ENCODE measurements at places on chromosomes 3 and 15. TPM values are rescaled to one million over a fixed set of nuclear protein-coding genes. Genes with fewer than 3 reads are reported as not detected.

DPPA2 gene
- not detected for polyA plus RNA-seq

DAZL gene
- polyA plus RNA-seq, result not detected

GOLGA8A gene
- polyA plus RNA-seq, result 11.7 TPM

PFKFB4 gene
- 20.9 TPM for polyA plus RNA-seq

ADGRG7 gene
- not detected for polyA plus RNA-seq

MME gene
- not detected for polyA plus RNA-seq

FOXL2NB gene
- 3.2 TPM for polyA plus RNA-seq

GXYLT2 gene
- 2.0 TPM for polyA plus RNA-seq

C15orf62 gene
- polyA plus RNA-seq, result 0.05 TPM

CTDSPL gene
- polyA plus RNA-seq, result 10.6 TPM

MAP1A gene
- 0.52 TPM for polyA plus RNA-seq

FBLN2 gene
- 1.6 TPM for polyA plus RNA-seq

MIX23 gene
- polyA plus RNA-seq, result 48.1 TPM

FRMD4B gene
- polyA plus RNA-seq, result 0.47 TPM

NANOGP8 gene
- polyA plus RNA-seq, result not detected

- DNase-seq, result no peak
These were observed 365.0 kb upstream of the EPHA6 start for GRCh38 chr3:96449346-96449745.

- DNase-seq, result no peak
These were observed 469.6 kb upstream of the DPPA4 start for GRCh38 chr3:109806929-109807328.

- DNase-seq, result peak; percentile 19
These were observed 636 bp downstream of the TBC1D21 start for GRCh38 chr15:73873889-73874511.

GRCh38 chr15:45268135-45268534 is 16.1 kb downstream of the SLC28A2 start:
- peak; percentile 18 for DNase-seq

DNA sequence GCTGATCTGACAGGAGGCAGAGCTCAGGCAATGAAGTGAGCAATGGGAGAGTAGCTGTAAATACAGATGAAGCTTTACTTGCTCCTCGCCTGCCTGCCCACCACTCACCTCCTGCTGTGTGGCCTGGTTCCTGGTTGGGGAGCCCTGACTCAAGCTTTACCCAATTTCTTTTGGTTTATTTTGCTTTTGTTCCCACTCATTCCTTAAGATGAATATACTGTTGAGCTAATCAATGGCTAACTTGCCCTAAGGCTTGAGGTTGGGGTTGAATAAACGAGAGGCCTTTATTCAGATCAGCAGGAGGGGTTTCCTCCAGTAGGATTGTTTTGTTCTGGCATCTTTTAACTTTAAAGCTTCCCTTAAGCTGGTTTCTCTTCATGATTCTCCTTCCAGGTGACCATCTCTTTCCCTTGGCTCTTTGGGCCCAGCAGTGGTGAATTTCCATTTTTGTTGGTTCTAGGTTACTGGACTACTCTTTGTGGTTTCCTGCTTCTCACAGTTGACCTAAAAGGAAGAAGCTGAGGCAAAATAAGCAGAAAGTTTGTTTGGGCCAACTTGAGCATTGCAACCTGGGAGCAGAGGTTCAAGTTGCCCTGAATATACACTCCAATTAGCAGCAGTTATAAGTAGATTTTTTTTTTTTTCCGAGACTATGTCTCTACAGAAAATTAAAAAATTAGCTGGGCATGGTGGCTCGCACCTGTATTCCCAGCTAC is 44.4 kb downstream of the STARD9 start:
- no peak for DNase-seq

GRCh38 chr15:59792359-59792758 is 103.2 kb upstream of the BNIP2 start:
- no peak for DNase-seq

DNA sequence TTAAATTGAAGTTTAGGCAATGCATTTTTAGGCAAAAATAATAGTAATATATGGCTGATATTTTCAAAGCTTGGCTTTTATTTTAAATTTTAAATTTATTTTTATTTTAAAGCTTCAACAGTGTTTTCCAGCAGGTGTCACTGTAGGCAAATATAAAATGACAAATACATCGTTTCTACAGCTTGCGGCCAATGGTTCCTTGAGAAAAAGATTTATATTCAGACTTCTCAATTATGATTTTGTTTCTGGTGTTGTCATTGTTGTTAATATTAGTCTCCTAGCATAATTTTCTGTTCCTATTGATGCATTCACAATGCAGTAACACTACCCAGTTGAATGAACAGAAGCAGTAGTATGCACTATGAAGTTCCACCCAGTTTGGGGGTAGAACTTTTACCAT is 220.7 kb upstream of the DNAJC19 start:
- DNase-seq, result peak; percentile 3

DNA sequence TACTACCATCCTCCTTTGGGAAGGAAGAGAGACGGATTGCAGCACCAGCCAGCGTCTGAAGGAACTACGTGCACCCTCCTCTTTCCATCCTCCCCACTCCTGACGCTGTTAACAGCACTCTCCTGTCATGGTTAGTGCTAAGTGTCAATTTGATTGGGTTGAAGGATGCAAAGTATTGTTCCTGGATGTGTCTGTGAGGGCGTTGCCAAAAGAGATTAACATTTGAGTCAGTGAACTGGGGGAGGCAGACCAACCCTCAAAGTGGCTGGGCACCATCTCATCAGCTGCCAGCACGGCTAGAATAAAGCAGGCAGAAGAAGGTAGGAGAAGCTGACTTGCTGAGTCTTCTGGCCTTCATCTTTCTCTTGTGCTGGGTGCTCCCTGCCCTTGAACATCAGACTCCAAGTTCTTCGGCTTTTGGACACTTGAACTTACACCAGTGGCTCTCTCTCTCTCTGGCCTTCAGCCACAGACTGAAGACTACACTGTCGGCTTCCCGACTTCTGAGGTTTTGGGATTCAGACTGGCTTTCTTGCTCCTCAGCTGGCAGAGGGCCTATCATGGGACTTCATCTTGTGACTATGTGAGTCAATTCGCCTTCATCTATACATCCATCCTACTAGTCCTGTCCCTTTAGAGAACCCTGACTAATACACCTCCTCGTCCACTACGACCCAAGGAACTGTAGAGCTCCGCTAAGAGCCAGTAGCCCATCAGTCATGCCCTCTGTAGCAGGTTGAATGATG is 128.2 kb upstream of the HES1 start:
- no peak for DNase-seq

DNA sequence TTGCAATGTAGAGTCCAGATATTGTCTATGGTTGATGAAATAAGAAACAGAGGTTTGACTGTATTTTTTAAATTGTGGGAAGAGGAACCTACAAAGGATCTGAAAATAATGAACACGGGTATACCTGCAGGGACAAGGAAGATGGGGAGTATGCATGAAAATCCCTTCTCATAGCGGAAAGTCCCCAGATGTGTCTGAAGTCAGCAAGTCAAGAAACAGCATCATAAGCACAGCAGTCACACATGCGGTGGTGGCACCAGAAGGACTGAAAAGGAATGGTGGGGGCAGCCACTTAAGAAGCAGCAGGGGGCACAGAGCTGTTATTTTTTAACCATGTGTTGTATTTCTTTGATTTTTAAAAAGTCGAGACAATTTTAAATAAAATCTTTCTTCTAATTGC is 4.7 kb downstream of the MRPS11 start:
- no peak for DNase-seq
